Pancreas (tissue), 10 donors: ENCODE measurements at places on chromosomes 7 and 10. TPM values are rescaled to one million over a fixed set of nuclear protein-coding genes. Genes with fewer than 3 reads are reported as not detected.

ZP3 gene
- 14.1 TPM for total RNA-seq

GRCh38 chr7:149496642-149497391 is 792 bp downstream of the ZNF746 start:
- DNase-seq = peak; percentile 72

DNA sequence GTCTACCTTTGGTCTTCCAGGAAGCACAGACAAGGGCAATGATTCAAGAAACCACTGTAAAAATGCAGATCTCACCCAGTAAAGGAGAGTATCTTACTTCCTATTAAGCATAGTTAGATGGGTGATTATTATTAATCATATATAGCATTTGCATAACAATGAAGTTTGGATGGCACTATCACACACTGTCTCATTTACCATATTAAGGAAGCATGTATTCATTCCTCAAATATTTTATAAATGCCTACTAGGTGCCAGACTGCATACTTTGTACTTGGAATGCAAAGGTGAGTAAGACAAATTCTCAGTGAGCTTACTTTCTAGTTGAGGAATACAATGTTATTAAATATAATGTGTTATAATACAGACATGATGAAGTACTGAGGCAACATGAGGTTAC is 53.9 kb upstream of the SKAP2 start:
- no peak for DNase-seq

OR13A1 gene
- total RNA-seq = not detected

GIMAP8 gene
- total RNA-seq = 2.1 TPM

HELLS gene
- total RNA-seq = 3.0 TPM

- peak; percentile 55 for DNase-seq
These were observed 70.8 kb upstream of the UCN3 start for GRCh38 chr10:5293691-5294550.

CPVL gene
- total RNA-seq = 2.5 TPM

- DNase-seq = no peak
These were observed 93.8 kb upstream of the SMNDC1 start for GRCh38 chr10:110398419-110399105.

DMBT1 gene
- 1.2 TPM for total RNA-seq

GRCh38 chr7:129136887-129137642 is 7.4 kb upstream of the TSPAN33 start:
- DNase-seq = no peak

MRC1 gene
- 2.4 TPM for total RNA-seq

GRCh38 chr10:132418527-132419416 is 21.8 kb downstream of the PWWP2B start:
- DNase-seq = peak; percentile 94

DNA sequence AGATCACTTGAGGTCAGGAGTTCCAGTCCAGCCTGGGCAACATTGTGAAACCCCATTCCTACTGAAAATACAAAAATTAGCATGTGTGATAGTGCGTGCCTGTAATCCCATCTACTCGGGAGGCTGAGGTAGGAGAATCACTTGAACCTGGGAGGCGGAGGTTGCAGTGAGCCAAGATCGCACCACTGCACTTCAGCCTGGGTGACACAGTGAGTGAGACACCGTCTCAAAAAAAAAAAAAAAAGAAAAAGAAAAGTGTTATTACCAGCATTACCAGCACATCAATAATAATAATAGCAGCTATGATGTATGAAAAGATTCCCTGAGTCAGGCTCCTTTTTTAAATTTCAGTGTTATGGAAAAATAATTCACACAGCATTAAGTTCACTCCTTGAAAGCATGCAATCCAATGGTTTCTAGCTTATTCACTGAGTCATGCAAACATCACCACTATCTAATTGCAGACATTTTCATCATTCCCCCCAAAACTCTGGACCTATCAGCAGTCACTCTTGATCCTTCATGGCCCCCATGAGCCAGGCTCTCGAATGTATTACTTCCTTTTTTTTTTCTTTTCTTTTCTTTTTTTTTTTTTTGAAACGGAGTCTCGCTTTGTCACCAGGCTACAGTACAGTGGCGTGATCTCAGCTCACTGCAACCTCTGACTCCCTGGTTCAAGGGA is 228.4 kb downstream of the FANK1 start:
- no peak for DNase-seq

DNA sequence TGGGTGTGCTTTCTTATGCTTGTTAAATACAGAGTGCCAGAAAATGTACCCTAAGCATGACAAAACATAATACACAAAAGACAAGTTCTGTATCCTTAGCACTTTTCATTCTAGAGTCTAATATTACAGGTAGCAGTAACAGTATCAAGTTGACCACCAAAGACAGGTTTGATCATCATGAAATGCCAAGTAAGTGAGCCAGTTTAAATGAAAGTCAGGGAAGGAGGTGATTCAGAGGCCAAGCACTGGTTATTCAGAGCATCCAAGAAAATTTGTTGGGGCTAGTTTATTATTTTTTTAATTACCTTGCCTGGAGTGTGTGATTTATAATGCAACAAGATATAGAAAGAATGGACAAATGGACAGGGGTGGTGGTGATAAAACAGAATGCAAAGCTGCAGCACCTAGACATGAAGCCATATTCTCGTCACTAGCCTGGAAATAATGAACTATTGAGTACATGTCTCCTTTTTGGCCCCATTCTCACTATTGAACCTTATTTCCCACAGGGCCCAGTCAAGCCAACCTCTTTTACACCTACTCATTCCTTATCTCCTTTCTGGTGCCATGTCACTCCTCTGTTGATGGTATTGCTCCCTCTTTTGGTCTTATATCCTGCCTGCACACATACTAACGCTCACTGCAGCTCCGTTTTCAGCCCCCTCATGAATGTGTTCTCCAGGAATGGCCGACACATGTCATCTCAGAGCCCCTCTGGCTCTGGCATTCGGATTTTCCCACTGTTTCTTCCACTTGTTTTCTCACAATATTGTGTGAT is 78.6 kb upstream of the GLCCI1 start:
- no peak for DNase-seq

DNA sequence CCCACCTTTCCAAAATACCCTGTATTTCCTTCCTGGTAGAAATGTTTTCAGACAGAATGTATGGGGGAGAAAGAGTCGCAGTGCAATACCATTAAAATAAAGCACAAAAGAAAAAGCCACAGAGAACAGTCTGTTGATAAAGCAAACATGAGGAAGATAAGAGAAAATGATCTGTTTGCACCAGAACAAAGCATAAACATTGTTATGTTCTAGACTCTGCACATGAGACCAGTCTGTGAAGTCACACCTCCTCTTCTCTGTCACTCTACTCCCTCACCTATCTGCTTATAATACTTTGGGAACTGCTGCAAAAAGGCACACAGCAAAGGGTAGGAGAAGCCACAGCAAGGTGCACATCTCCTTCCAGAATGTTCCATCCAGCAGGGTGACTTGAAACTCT is 67.2 kb upstream of the LRGUK start:
- no peak for DNase-seq
